Motor neuron (in vitro differentiated cells): ENCODE measurements at places on chromosomes 7 and 10. TPM values are rescaled to one million over a fixed set of nuclear protein-coding genes. Genes with fewer than 3 reads are reported as not detected.

- ATAC-seq = peak; percentile 74
Measured at GRCh38 chr10:45160271-45160670, 155.1 kb downstream of the OR13A1 start.

SFRP4 gene
- total RNA-seq = 10.5 and 12.4 TPM in 2 replicates

GRCh38 chr7:23931633-23932032 is 221.6 kb downstream of the STK31 start:
- no peak for ATAC-seq

CALHM2 gene
- total RNA-seq = 14.6 and 17.4 TPM in 2 replicates

SERPINE1 gene
- 0.18 and 0.33 TPM in 2 replicates for total RNA-seq

TEX47 gene
- 0.29 TPM in 1 of 2 replicates, not detected in the other for total RNA-seq

VWA2 gene
- total RNA-seq = 0.08 TPM in 1 of 2 replicates, not detected in the other

GTPBP10 gene
- total RNA-seq = 13.5 and 17.7 TPM in 2 replicates

- no peak for ATAC-seq
Measured at GRCh38 chr7:22664988-22665798, 61.8 kb upstream of the IL6 start.

TMEM229A gene
- 0.57 and 0.97 TPM in 2 replicates for total RNA-seq

TIAL1 gene
- total RNA-seq = 35.6 and 73.2 TPM in 2 replicates

DNA sequence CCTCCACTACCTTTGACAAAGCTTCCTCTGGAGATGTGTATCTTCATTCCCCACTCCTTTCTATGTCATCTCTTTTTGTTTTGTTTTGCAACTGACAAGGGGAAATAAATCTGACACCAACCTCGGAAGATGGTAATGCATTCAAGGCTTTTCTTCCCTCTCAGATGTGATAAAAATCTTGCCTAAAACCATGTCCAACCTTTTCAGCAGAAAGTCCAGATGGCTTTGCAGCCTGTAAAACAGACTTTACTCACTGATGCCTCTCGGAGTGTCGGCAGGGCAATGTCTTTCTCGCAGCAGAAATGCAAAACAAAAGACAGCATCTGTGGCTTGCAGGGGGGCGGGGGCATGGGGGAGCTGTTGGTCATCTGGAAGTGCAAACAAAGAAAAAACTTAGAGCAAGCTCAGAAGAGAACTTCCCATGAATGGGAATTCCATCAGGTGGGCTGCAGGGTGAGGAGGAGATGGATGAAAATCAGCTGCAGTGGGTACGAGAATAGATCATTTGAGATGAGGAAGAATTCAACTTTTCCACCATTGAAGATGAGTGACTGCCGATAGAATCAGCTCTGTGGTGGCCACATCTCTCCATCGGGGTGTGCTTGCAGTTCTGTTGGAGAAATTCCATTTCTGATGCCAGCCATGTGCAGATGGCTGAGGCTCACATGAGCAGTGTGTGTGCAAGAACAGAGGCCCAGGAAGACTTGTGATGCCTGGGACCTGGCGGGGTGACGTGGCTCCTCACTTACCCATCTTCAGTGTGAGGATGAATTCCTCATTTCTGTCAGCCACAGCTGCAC is 237.7 kb downstream of the WDR37 start:
- ATAC-seq = peak; percentile 64

GATA3 gene
- total RNA-seq = 0.41 and 0.52 TPM in 2 replicates

DNA sequence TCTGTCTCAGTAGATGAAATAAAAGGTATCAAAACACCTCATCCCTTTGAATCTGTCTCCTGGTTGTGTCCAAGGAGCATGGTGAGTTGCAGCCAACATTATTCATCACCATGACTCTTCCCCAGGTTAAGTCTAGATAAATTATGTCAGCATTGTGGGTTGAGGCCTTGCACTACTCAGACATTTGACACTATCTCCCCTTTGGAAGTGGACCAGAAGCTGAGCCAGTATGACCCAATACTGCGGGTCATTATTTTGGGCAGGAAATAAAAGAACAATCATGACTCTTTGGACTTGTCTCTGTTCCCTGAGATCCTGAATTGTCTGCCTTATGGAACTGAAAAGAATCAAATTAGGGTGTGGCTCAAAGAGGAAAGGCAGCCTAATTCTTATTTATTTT is 168.2 kb upstream of the FAM171A1 start:
- ATAC-seq = no peak

DNA sequence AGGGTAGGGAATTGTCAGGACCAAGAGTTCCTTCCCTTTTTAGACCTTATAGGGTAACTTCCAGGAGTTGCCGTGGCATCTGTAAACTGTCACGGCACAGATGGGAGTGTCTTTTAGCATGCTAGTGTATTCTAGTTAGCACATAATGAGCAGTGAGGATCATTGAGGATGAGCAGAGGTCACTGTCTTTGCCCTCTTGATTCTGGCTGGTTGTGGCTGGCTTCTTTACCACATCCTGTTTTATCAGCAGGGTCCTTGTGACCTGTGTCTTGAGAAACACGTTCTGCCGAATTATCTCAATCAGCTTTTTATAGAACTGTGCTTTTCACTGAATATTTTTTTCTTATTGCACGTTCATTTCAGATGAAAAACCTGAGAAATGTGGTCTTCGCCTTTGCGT is 41.5 kb downstream of the MINPP1 start:
- ATAC-seq = peak; percentile 90

FZD8 gene
- total RNA-seq = 3.8 and 4.2 TPM in 2 replicates

DNA sequence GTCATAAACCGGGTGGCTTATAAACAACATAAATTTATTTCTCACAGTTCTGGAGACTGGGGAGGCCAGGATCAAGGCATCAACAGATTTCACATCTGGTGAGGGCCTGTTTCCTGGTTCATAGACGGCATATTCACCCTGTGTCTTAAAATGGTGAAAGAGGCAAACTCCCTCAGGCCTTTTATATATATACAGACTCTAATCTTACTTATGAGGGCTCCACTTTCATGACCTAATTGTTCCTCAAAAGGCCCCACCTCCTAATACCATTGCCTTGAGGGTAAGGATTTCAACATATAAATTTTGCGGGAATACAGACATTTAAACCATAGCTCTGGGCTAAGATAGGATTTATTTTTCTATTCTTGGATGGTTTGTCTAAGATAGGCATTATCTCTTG is 187.2 kb downstream of the PPP1R3A start:
- ATAC-seq = no peak

GRCh38 chr10:132507409-132507955 is 30.1 kb upstream of the INPP5A start:
- no peak for ATAC-seq

DNA sequence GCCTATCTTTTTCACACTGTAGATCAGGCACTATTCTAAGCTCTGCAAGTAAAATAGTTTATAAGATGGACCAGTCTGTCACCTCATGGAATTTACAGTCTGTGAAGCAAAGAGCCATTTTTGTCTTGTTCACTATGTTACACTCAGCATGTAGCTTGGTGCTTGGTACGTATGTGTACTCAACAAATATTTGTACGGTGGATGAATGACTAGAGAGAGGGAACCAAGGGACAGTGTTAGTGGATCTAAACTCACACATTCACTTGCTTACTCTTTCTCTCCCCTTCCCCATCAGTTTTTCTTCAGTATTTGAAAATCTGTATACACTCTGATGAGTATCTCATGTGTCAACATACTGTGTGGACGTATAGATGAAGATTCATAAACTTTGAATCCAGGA is 45.9 kb downstream of the PTF1A start:
- ATAC-seq = peak; percentile 33

GRCh38 chr10:17698696-17699095 is 53.3 kb upstream of the TMEM236 start:
- ATAC-seq = no peak

GRCh38 chr7:140631602-140632001 is 9.0 kb downstream of the DENND2A start:
- no peak for ATAC-seq

GRCh38 chr10:83425306-83425705 is 714.0 kb upstream of the GHITM start:
- ATAC-seq = no peak

- ATAC-seq = peak; percentile 21
Measured at GRCh38 chr7:73683788-73684693, 644 bp downstream of the BUD23 start.

- ATAC-seq = peak; percentile 68
Measured at GRCh38 chr7:36764929-36765328, 40.6 kb upstream of the AOAH start.

GRCh38 chr7:131105799-131106680 is 221.6 kb upstream of the MKLN1 start:
- ATAC-seq = peak; percentile 11

- no peak for ATAC-seq
Measured at GRCh38 chr10:68499544-68499943, 27.8 kb upstream of the DNA2 start.

- ATAC-seq = no peak
Measured at GRCh38 chr10:132381741-132382140, 15.3 kb upstream of the PWWP2B start.

DNA sequence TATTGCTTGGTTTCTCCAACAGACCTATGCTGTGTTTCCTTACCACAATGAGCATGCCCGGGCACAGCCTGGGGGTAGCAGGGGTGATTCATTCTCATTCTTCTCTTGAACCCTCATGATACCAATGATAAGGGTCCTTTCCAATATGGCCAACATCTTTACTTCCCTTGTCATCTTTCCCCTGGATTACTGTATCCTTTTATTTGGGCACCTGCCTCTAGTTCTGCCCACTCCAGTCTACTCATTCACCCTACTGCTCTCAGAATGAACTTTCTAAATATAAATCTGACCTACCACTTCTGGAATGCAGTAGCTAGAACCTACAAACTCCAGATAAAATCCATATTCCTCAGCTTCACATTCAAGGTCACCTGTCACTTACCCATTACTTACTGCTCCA is 26.4 kb upstream of the ITPRID1 start:
- ATAC-seq = no peak

PNLIPRP2 gene
- total RNA-seq = not detected in 2 replicates

DNA sequence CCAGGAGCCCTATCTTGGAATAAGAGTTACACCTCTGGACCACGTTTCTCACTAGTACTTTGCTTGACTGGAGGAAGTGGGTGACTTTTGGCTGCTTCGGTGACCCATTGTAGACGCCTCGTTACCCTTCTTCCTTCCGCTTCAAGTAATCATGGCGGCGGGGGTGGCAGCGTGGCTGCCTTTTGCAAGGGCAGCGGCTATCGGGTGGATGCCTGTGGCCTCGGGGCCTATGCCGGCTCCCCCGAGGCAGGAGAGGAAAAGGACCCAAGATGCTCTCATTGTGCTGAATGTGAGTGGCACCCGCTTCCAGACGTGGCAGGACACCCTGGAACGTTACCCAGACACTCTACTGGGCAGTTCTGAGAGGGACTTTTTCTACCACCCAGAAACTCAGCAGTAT is 1.5 kb downstream of the KCND2 start:
- no peak for ATAC-seq

DNA sequence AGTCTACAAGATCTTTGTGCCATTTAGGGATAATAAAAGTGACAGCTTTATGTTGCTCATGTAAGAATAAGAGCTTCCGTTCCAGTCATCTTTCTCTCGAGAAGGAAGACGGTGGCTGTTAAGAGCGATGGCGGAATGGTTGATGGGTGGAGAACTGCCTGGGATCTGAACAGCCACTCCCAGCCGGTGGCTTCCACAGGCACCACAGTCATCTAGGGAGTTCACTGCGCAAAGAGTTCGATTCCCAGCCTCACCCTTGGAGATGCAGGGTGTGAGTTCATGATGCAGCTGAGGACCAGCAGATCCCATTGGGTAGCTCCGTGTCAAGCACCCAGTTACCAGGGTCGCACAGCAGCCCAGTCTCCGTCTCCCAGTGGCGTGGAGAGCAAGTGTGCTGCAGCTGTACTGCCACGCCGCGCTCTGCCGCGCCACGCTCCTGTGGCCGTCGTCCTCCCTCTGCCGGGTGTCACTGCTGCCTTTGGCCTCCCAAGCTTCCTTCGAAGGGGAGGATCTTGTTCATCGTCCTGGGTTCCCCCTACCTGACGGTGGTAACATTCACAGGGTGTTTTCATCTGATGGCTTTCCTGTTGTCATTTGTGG is 7.8 kb downstream of the SUN1 start:
- ATAC-seq = no peak

DNA sequence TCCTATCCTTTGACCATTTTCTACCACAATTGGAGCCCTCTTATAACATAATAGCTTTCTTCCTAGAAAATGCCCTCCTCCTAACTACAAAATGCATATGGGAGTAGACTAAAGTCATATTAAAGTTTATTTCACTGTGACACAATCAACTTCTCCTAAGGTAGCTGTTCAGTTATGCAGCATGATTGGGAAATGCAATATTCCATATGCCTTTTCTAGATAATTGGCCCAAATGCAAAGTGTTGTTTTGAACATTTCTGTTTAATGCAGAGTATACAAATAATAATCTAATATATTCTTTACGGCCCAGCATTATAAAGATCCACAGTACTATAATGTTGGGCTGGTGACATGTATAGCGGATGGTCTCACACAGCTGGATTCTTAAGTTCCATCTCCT is 205.1 kb downstream of the RAPGEF5 start:
- no peak for ATAC-seq

DNA sequence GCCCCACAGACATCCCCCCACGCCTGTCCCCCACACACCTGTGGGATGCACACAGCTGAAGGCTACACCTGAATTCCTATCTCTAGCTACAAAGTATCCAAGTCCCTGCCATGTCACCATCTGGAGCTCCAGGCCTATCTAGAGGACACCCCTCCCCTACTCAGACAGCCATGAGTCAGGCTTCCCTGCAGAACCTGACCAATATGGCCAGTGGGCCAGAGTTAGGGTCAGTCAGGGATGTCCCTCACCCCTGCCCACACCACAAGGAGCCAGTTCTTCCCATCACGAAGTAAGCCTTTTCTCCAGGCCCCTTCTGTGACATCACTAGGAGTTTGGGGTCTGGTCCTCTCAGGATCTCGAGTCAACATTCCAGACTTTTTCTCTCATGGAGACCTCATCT is 10.6 kb upstream of the SLC18A3 start:
- ATAC-seq = no peak

MUC12 gene
- 1.2 and 1.6 TPM in 2 replicates for total RNA-seq

GRCh38 chr10:78288663-78289062 is 255.0 kb downstream of the RPS24 start:
- ATAC-seq = no peak

GRCh38 chr7:156155988-156156733 is 343.9 kb upstream of the SHH start:
- ATAC-seq = peak; percentile 46

GRCh38 chr7:13279854-13280435 is 592.5 kb downstream of the ARL4A start:
- ATAC-seq = no peak

GRCh38 chr7:79590391-79590790 is 136.9 kb upstream of the MAGI2 start:
- ATAC-seq = no peak

DNA sequence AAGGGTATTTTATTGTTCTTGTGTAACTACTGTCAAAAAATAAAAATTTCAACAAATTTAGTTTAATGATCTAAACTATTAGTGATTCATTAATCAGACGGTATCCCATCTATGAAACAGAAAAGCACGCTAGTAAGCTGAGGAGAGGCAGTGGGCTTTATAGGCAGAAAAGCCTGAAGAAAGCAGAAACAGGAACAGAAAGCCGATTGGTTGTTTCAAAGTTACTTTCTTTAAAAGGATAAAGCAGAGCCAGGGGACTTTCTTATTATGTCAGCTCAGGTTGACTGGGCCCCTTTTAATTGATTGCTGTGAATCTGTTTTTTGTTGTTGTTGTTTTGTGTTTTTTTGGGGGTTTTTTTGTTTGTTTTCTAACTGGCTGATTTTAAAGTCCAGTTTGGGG is 105.5 kb downstream of the TES start:
- ATAC-seq = no peak
